ENCODE measurements at places on chromosomes 5 and 9. TPM values are rescaled to one million over a fixed set of nuclear protein-coding genes. Genes with fewer than 3 reads are reported as not detected.

- no peak for DNase-seq
These were observed 98.6 kb downstream of the GIN1 start for GRCh38 chr5:103021314-103021713.

- DNase-seq = peak; percentile 67
These were observed 32.1 kb downstream of the LCP2 start for GRCh38 chr5:170265522-170265921.

TRIM14 gene
- total RNA-seq = 4.9 TPM

GRCh38 chr9:118088090-118088489, 383.9 kb downstream of the TLR4 start:
- no peak for DNase-seq

DNA sequence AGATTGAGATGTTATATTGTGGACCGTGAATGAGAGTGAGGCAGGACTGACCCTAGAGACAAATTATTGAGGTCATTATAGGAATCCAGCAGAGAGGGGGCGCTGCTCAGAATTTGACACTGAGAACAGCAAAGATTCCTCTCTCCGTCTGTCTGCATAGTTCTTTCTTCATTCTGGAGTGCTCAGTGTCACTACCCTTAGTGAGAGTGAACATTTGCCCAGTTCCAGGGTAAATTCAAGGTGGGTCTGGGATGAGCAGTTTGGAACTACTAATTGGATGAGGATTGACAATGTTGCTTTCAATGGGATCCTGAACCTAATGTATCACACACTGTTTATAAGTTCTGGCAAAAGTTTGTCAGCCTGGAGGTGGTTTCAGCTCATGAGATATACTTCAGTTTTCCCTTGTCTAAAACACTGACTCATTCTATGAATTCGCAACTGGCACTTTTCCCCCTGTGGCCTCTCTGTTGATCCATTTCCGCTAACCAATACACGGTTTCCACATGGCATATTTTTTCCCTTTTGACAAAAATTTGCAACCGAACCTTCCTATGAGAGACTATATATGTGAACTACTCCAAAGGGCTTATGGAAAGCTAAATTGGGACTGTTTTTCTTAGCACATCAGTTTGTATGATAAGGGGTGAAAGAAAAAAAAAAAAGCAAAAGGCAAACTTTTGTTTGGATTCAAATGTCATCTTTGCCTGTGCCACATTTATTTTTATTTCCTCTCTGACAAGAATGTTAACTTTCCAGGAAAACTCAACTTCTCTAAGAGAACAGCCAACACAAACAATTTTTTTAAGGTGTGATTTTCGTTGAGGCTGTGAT, 1240.7 kb upstream of the WWC1 start:
- no peak for DNase-seq

KCTD16 gene
- 0.03 TPM for total RNA-seq

TMEFF1 gene
- not detected for total RNA-seq

TAF11L4 gene
- not detected for total RNA-seq
